Hindlimb muscle (tissue), 1 donor: ENCODE measurements at places on chromosomes 3 and 15. TPM values are rescaled to one million over a fixed set of nuclear protein-coding genes. Genes with fewer than 3 reads are reported as not detected.

Gene NR1I2
- polyA plus RNA-seq = 0.43 TPM

DNA sequence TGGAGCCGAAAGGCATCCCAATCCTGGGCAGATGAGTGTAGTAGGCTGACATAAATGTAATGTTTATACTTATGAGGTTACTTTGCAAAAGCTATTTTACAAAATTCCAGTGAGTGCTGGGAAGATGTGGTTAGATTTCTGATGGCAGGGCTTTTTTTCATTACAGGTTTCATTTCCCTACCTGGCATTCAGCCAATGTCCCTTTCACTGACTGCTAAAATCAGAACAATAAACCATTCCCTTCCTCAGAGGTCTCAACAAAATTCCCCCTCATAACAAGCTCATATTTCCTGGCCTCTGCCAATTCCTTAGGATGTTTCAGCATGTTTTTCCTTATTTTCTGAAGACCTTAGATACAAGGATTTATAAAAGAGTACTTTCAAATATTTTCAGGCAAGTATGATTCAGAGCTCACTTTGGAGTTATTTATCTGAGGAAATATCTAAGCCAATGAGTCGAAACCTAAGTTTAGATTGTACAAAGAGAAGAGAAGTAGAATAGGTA lies 40.9 kb upstream of the CCDC80 start:
- DNase-seq = peak; percentile 20

DNA sequence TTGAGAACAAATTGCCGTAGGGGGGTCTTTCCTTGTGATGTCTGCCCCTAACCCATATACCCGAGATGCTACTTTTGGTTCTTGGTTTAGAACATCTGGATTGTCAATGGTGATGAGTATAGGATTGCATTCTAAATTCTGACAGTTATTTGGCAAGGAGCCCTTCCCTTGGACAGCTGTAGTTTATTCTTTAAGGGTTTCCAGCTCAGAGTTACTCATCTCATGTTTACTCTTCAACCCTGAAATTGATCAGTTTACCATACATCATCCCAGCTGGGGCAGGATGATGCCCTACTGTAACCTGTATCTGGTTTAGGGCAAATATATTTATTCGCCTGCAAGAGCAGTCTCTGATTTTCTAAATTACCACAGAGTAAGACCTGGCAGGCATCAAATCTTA lies 85.7 kb upstream of the XCR1 start:
- DNase-seq = no peak

DNA sequence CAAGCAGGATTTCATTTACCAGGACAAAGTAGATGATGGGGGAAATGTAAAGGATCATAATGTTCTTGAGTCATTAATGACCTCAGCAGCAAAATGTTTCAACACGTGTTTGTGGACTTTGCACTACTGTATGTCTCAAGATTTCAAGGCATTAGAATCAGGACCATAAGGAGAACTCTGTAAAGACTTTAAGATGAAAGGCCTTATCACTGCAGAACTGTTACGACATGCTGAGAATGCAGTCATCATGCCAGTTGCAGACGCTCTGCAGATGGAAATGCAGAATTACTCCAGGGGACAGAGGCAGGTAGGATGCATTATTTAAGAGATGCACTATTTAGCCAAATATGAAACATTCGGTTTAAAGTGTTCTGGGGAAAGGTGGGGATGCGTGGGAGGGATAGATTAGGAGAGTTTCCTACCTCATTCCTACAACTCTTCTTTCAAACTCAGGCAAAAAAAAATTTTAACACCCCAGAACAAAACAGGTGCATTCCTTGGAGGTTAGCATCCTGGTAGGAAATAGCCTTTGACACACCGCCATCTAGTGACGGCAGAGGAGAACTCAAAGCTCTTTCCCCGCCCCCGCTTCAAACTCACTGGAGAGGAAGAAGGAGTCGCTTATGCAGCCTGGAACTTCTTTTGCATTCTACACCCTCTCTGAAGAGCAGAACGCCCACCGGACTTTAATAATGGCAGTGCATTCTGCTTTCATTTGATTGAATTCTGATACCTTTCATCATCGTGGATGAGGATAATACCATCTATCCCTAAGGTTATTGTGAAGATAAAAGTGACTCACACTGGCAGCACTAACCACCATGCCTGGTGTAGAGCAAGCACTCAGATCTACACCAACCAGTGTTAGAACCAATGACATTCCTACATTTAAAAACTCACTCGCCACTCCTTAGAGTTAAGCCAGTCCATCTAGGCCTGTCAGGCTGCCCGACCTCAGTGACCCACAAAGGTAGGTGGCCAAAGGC lies 43.1 kb upstream of the TOPAZ1 start:
- DNase-seq = peak; percentile 69

GRCh38 chr15:83922649-83923294 lies 268.8 kb downstream of the ADAMTSL3 start:
- no peak for DNase-seq

DNA sequence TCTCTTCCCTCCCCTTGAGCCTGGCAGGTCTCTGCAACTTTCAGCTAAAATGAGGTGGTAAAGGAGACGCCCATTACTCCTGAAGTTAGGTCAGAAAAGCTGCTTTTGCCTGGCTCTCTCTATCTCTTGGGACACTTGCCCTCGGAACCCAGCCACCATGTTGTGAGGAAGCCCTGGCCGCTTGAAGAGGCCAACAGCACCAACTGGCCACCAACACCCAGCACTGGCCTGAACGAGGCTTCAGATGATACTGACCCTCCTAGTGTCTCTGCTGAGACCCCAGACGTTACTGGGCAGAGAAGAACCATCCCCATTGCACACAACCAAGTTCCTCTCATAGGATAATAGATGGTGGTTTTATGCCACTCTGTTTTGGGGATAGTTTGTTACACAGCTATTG lies 49.5 kb upstream of the PCSK6 start:
- no peak for DNase-seq

Gene NSMCE3
- 5.7 TPM for polyA plus RNA-seq

DNA sequence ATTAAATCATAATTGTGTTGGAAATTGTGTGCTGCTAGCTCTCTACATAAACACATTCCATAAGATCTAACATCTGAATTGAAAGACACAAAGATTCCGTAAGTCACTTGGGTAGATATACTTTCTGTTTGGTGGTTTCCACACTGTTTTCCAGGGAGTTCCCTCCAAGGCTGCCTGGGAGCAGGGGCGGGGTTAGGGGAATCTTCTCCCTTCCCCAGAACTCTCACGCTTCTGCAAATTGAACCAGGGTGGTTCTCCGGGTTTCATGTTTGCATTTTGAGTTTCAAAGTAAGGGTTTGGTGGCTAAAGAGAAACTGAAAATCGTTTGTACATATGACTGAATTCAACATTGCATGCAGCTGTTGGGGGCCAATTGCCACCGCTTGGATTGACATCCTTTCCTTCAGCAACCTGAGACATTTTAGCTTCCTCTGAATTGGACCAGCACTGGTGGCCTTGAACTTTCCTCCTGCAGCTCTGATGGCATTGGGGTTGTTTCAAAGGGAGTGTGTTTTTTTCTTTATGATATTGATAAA lies 192.7 kb upstream of the FEZF2 start:
- DNase-seq = no peak

Gene SLC12A1
- polyA plus RNA-seq = 0.03 TPM

DNA sequence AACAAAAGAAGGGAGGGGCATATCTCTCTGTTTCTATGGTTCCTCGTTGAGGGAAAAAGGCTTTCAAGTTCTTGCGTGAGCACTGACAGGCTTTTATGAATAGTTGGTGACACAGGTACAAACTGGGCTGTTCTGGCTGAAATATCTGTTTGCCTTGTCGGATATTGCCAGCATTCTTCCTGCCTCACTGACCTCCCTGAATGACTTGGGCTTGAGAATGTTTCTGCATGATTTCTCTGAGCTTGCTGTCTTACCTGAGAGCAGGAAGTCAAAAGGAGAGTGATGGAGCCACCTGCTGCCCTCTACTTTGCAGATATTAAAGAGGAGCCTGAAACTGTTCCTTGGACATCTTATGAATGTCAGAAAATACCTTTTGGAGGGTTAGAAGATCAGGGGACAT lies 4.8 kb downstream of the GCNT3 start:
- no peak for DNase-seq

Gene WDR93
- 0.14 TPM for polyA plus RNA-seq

Gene ULK4
- 2.4 TPM for polyA plus RNA-seq

GRCh38 chr15:99151156-99151555 lies 46.3 kb downstream of the SYNM start:
- DNase-seq = no peak

DNA sequence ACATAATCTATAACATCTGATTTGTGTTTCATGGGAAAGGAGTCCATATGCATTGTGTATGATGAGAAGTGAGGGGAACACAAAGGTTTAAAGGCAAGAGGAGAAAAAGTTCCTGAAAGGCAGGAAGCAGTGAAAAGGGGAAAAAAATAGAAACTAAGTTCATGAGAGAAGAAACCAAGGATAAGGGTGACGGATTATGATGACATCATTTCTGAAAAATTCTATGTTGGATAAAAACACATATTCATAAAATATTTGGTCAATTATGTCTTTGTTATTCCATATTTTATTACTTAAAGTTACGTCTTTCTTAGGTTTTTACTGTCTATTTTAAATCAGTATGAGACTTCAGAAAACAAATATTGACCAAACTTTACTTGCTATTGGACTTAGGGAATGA lies 48.6 kb upstream of the CP start:
- DNase-seq = no peak

- no peak for DNase-seq
Measured at GRCh38 chr15:101428758-101429157, 60.7 kb downstream of the PCSK6 start.

Gene XCR1
- polyA plus RNA-seq = 0.35 TPM

DNA sequence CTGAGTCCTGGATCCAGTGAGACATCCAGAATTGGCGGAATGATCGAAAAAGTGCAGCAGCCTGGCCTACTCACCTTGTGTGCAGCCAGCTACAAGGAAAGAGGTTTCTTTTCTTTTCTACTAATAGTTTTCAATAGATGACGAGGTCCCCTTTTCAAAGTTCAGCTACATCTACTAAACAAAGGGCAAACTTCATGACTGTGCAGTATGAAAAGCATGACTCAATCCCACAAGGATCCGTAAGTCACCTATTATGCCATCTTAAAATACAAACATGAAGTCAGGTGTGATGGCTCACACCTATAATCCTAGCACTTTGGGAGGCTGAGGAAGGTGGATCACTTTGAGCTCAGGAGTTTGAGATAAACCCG lies 16.7 kb downstream of the MIX23 start:
- no peak for DNase-seq

GRCh38 chr3:149252272-149252671 lies 30.6 kb upstream of the CP start:
- no peak for DNase-seq

DNA sequence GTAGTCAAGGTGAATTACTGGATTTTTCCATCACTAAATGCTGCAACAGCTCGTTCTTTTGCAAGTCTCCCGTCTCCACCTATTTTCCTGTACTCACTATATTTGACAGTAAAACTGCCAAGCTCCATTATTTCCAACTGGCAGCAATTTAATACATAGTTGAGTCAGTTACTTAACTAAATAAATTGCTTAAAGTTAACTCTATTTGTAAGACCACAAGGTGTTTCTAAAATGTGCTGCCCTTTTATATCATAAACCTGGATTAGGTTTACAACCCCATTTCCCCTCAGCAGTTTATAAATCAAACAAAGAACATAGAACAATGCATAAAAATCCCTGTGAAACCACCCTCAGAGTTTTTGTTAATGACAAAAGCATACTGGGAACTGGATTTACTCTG lies 211.4 kb upstream of the DPH6 start:
- DNase-seq = peak; percentile 29

GRCh38 chr3:172029425-172030098 lies 9.8 kb upstream of the FNDC3B start:
- DNase-seq = no peak

Gene P4HTM
- polyA plus RNA-seq = 15.6 TPM

DNA sequence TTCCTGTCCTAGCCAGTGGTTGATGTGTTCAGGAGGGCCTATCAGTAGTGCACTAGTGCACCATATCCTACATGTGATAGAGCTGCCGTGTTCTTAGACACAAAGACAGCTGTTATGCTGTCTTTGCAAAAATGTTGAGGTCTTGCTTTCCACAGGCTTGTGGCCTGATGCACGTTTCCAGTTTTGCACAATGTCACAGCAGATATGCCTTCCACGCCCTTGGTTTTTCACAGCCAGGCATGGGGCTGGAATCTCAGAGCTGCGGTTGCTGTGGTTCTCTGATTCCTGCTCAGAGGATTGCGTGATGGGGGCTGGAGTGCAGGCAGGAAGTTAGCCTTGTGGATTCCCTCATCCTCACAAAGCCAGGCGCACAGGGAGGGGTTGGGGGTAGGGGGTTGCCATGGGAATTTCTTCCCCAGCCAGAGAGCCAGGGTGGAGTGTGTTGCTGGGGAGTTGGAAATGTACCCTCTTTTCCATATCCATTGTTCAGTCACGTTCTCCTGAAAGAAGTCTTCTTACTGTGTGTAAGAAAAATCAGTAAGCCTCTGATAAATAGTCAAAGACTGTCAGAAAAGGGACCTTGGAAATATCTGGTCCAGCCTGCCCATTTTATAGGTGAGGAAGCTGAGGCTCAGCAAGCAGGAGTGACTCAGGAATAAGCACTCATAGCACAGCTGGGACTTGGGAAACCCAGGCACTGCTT lies 79.4 kb downstream of the SMAD3 start:
- no peak for DNase-seq

Gene SCG3
- polyA plus RNA-seq = not detected

Gene METTL6
- polyA plus RNA-seq = 15.4 TPM

Gene CDC25A
- polyA plus RNA-seq = 4.0 TPM

Gene PAK6
- 0.76 TPM for polyA plus RNA-seq

- DNase-seq = no peak
Measured at GRCh38 chr3:112393360-112393728, 60.4 kb downstream of the CD200 start.

GRCh38 chr15:41292521-41292920 lies 39.9 kb downstream of the OIP5 start:
- no peak for DNase-seq

DNA sequence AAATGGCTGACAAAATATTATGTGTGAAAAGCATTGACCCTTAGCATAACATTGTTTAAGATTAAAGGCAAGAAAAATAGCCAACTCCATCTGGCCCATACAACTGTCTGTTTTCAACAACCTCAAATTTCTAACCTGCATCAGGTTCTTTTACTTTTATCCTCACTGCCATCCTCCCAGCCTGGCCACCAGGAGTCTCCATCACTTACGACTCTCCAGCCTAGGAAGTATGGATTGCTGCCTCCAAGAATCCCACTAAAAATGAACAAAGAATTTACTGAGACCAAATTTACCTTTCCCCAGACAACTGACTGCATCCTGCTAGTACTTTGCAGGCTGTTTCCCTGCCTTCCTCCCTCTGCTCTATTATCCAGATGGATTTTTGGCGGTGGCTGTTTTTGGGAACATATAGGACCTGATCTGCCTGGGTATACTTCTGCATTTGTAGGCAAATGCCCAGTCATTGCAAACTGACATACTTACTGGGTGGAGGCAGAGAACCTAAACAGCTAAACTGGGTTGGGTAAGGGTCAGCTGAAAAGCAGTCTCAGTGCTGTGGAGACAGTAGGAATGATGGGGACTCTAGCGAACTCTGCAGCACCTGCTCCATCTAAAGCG lies 144.2 kb downstream of the GHSR start:
- DNase-seq = no peak

Gene MME
- 5.3 TPM for polyA plus RNA-seq
